ENCODE measurements at places on chromosomes 16 and 17.

DNA sequence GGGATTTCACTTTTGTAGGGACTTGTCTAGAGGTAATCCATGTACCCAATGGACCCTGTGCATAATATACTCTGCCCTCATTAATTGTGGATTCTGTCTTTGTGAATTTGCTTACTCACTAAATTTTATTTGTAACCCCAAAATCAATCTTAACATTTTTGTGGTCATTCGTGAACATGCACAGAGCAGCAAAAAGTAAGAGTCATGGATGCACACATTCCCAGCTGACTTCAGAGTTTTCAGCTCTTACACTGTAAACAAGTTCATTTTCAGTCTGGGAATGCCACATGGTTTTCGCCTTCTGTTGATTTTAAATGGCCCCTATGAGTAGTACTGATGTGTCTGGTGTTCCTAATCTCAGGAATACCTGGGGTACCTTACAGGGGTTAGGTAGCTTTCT, 24.3 kb downstream of the TAC4 start:
- no peak for DNase-seq

DNA sequence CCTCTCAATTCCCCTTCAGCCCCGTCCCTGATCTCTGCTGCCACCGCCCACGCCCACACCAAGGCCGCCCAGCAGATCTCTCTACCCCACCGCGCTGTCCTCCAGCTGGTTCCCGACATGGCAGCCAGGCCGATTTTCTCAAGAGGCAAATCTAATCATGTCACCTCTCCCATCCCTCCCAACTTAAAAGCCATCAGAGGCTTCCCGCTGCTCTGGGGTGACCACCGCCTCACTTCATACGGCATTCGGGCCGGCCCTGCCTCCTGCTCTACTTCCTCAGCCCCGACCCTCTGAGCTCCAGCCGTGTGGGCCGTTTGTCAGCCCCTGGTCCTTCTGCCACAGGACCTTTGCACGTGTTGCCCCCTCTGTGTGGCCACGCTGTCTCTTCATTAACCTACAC, 63.2 kb downstream of the RPH3AL start:
- DNase-seq = no peak

DNA sequence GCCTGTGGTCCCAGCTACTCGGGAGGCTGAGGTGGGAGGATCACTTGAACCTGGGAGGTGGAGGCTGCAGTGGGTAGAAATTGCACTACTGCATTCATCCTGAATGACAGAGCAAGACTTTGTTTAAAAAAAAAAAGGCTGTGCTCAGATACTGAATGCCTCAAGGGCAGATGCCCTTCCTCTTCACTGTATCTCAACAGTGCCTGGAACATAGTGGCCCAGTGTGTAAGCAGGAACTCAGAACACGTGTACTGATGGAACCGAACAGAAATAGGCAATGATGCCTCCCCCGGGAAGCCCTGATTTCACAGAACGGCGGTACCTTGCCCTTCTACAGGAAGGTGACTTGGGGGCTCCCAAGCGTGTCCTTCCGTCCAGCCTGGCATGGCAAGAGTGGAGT, 46.8 kb downstream of the PLXDC1 start:
- DNase-seq = no peak

GRCh38 chr16:29316761-29317183, 89.7 kb downstream of the NPIPB11 start:
- DNase-seq = no peak

DNA sequence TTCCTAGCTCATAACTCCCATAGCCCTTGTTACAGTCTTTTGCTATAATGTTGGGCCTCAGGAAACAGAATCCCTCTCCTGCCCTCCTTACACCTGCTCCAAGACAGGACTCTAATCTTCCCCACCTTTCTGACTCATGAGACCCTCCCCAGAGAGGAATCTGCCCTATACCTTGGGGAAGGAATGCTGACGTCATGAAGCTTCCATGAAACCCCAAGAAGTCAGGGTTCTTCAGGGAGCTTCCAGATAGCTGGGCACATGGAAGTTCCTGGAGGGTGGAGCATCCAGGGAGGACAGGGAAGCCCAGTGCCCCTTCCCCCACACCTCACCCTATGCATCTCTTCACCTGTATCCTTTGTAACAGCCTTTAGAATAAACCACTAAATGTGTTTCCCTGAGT, 285.7 kb downstream of the SOX9 start:
- DNase-seq = no peak

DNA sequence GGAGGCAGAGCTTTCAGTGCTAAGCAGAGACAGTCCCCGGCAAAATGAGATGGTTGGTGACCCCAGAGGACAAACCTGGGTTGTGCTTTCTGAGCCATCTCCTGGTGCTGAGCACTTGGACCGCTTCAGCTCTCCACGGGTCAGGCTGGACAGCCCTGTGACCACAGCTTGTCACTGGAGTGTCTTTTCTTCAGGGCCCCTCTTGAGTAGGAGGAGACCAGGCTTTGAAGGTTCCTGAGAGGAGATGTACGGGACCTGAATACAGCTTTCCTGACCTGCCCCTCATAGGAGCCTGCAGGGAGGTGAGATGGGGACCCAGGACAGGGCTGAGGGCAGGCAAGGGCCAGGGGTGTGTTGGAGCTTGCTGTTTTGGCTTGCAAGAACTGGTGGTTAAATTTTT, 17.8 kb upstream of the ADGRG1 start:
- no peak for DNase-seq

DNA sequence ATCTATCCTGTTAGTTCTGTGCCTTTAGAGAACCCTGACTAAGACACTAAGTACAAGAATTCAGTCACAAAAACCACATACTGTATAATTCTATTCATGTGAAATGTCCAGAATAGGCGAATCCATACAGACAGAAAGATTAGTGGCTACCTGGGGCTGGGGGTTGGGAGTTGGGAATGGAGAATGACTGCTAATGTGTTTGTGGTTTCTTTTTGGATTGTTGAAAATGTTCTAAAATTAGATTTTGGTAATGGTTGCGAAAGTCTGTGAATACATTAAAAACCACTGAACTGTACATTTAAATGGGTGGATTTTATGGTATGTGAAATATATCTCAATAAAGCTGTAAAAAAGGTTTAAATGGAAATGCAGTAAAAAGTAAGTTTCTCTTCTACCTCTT, 80.4 kb upstream of the AKTIP start:
- DNase-seq = peak; percentile 81

DNA sequence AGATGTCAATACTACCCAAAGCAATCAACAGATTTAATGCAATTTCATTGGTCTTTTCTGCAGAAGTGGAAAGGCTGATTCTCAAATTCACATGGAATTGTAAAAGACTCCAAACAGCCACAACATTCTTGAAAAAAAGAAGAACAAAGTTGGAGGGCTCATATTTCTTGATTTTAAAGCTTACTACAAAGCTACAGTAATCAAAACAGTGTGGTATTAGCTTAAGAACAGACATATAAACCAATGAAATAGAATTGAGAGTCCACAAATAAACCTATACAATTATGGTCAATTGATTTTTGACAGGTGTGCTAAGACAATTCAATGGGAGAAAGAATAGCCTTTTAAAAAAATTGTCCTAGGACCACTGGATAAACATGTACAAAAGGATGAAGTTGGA, 14.4 kb upstream of the ABCC1 start:
- no peak for DNase-seq

- DNase-seq = no peak
Observed at GRCh38 chr16:35713762-35714650, 2254.6 kb downstream of the TP53TG3F start.

GRCh38 chr16:54026456-54026855, 260.1 kb downstream of the IRX3 start:
- no peak for DNase-seq

- DNase-seq = no peak
Observed at GRCh38 chr17:55747209-55747608, 3.6 kb upstream of the PCTP start.

GRCh38 chr16:2482708-2483534, 8.0 kb downstream of the TBC1D24 start:
- DNase-seq = no peak

GRCh38 chr16:85350146-85350728, 238.0 kb upstream of the CIBAR2 start:
- DNase-seq = no peak

DNA sequence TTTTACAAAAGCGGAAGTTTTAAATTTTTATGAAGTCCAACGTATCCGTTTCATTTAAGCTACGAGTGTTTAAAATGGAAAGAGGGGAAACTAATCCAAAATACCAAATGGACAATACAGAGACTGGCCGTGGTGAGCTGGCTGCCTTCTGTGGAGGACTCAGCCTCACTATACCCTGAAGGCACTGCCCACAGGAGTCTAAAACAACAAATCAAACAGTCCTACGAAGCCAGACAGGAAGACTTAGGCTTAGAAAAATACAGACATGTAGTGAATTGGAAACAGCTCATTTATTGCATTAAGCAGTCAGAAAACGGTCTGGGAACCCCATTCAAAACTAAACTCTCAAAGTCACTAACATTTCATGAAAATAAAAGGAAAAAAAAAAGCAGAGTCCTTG, 75.1 kb downstream of the CYTH1 start:
- DNase-seq = no peak

DNA sequence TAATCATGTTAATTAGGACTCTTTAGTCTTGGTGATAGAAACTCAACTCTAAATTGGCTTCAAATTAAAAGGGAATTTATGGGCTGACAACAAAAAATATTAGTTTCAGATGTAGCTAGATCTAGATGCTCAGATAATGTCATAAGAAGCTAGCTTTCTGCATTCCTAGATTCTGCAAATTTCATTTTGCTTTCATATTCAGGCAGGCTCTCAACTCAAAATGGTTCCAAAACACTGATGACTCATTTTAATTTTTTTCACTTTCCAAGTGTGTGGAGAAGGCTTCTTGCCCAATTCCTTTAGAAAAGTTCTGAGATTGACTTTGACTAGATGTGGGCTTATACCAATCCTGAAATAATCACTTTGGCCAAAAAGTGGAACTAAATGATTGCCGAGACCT, 236.7 kb upstream of the GOT2 start:
- DNase-seq = peak; percentile 46

GRCh38 chr16:84380405-84380804, 12.1 kb downstream of the ATP2C2 start:
- no peak for DNase-seq

GRCh38 chr17:39679521-39680192, 8.2 kb downstream of the PGAP3 start:
- DNase-seq = no peak

GRCh38 chr17:72931635-72932034, 160.9 kb downstream of the SLC39A11 start:
- no peak for DNase-seq

- DNase-seq = no peak
Observed at GRCh38 chr17:44928136-44928535, 12.8 kb upstream of the GFAP start.

DNA sequence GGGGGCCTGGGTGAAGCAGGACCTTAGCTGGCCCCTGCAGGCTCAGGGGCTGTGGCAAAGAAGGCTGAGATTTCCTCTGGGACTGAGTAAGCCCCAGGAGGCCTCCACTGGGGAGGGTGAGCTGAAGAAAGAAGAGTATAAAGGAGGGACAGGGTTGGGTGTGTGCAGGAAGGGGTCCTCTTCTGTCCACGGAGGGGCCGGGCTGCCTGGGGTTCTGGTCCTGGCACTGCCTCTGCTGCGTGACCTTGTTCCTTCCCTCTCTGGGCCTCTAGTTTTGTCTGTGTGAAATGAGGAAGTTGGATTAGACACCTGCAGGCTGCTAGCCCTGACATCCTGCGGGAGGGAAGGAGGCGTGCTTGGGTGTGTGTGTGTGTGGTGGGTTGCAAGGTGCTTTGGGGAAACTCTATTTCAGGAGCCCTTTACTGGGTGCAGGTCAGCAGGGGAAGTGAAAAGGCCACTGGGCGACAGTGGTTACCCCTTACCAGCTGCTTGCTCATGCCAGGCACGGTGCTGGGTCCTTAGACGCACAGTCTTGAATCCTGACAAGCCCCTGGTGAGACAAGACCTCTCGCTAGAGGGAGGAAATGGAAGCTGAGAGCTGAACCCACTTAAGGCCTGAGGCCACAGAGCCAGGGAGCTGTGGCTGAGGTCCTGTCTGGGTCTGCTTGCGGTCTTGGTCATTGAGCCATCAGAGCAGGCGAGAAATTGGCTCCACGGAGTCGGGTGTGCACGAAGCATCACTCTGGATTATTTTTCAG, 60.7 kb downstream of the OR1D5 start:
- no peak for DNase-seq

DNA sequence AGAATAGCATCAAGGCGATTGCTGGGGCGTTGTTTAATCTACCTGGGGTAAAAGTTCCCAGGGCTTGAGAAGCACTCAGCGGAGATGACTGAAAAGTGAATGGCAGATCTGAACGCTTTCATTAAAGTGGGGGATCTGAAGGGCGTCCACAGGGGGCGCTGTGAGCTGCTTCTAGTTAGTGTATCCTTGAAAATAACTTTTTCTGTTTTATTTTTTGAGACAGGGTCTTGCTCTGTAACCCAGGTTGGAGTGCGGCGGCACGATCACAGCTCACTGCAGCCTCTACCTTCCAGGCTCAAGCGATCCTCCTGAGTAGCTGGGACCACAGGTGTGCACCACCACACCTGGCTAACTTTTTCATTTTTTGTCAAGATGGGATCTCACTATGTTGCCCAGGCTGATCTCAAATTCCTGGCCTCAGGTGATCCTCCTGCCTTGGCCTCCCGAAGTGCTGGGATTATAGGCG, 360.4 kb downstream of the SEC14L1 start:
- no peak for DNase-seq

- no peak for DNase-seq
Observed at GRCh38 chr17:10516065-10516464, 2.3 kb downstream of the MYH1 start.

- no peak for DNase-seq
Observed at GRCh38 chr17:1384905-1385435, 15.1 kb downstream of the YWHAE start.

GRCh38 chr17:12994341-12995074, 23.3 kb downstream of the ELAC2 start:
- DNase-seq = no peak

- DNase-seq = no peak
Observed at GRCh38 chr16:89906140-89907025, 12.3 kb upstream of the MC1R start.

DNA sequence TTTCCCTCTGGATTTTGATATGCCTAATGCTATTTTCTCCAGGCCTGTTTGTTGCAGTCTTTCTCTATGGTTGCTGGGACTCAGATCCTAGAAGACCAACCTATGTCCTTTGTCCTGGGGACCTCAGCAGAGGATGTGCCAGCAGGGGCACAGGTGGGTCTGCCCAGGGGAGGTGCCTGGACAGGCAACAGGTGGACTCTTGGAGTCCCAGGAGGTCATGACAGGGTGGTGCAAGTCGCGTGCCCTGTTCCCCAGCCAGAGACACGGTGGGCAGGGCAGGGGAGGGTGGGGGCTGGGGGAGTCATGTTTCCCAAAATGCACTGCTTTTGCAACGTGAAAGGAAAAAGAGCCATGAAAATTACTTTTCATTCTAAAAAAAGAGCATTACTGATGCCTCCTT, 26.3 kb upstream of the PLLP start:
- no peak for DNase-seq

Measured in fibroblast of skin of left quadriceps (primary cell).